NCI-H2227 treated with DMSO at 0.1 percent for 48 hours (cell line): ENCODE measurements at places on chromosomes 5 and 9.

DNA sequence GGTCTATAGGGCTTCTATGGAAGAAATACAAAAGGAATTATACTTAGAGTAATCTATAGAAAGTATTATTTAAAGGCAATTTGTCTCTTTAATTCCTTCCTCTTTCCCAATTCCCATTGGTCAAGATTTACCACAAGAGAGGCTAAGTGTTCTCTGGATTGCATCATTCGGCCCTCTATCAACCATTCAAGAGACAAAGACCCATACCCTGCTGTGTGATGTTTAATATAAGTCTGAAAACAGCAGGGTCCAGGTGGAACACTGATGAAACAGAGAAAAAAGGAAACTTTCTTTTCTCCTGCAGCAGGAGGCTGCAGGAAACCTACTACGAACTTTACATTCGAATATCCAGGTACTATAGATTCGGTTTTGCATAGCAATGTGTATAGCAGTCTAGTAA lies 323.4 kb downstream of the CHSY3 start:
- no peak for DNase-seq

DNA sequence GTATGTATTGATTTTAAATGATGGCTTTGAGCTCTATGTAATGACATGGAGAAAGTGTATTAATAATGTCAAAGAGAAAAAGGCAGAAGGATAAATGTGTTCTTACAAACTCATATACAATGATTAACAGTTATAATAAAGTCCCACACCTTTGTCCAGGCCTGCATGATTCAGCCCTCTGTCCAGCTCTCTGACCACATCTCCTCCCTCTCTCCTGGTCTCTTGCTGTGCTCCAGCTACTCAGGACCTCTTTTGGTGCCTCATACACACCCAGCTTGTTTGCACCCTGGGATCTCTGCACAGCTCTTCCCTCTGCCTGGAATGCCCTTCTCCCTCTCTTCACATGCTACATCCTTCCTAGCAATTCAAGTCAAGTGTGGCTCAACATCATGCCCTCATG lies 37.5 kb upstream of the DMRT1 start:
- DNase-seq: no peak

DNA sequence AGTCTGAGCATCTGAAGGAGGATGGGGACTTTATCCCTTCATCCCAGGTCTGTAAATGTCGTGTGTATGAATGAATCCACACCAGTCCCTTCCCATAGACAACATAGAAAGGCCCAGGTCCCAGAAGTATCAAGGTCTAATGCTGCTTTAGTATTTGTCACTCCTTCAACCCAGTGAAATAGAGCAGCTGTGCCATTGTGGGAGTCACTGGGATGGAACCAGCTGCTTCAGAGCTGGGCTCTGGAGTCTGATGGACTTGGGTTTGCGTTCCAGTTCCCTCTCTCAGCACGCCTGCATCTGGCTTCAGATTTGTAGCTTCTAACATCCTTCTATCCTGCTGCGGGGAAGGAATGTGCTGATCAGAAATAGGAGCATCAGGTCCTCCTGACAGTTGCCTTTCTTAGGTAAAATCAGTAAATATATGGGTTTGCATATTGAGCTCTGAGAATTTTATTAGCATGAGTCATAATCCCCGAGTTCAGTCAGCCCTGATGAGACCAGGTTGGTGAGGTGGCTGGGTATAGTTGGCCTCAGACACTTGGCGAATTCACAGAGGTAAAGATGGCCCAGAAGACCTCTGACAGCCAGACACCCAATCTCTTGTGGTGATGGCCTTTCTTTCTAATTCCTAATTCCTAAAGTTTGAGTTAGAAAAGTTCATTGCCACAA lies 10.1 kb downstream of the ACO1 start:
- no peak for DNase-seq

DNA sequence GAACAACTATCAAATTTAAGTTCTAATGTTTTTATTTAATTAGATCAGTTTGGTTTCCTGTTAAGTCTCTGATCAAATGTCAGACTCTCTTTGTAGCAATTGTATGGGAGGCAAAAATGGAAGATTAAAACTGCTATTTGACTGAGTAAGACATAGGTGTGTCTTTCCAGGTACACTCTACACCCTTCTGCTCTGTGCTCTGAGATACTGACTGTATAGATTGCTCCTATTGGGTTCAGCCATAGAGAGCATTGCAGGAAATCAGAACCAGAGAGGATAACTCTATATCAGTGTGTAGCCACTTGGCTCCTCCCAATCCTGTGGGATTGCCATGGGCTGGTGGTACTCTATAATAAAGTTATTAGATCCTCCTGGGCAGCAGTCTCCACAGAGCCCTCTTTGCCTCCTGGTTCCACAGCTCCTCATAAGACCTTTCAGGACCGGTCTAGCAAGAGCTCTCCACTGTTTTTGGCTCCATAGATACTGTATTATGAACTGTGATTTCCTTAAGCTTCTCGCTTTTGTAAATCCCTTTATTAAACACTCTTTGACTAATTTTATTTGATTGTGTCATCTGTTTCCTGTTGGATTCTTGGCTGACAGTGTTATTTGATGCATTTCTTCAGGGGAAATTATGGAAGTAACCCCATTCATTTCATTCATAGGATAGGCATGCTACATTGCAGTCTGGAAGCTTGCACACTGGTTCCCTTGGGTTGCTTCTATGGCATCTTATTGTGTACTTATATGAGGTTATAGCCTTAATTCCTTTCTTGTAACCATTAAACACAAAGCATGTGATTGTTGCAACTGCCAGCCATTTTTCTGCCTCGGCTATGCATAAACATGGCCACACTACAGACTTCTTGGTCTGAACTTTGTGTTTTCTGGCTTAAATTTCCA lies 115.6 kb downstream of the VCAN start:
- no peak for DNase-seq

GRCh38 chr5:34672196-34672595 lies 16.1 kb downstream of the RAI14 start:
- no peak for DNase-seq

GRCh38 chr5:2109566-2109965 lies 226.8 kb upstream of the IRX4 start:
- DNase-seq: no peak

GRCh38 chr9:129832982-129833381 lies 2.1 kb downstream of the C9orf78 start:
- DNase-seq: no peak

- DNase-seq: no peak
Observed at GRCh38 chr9:26746357-26747072, 146.1 kb downstream of the CAAP1 start.

DNA sequence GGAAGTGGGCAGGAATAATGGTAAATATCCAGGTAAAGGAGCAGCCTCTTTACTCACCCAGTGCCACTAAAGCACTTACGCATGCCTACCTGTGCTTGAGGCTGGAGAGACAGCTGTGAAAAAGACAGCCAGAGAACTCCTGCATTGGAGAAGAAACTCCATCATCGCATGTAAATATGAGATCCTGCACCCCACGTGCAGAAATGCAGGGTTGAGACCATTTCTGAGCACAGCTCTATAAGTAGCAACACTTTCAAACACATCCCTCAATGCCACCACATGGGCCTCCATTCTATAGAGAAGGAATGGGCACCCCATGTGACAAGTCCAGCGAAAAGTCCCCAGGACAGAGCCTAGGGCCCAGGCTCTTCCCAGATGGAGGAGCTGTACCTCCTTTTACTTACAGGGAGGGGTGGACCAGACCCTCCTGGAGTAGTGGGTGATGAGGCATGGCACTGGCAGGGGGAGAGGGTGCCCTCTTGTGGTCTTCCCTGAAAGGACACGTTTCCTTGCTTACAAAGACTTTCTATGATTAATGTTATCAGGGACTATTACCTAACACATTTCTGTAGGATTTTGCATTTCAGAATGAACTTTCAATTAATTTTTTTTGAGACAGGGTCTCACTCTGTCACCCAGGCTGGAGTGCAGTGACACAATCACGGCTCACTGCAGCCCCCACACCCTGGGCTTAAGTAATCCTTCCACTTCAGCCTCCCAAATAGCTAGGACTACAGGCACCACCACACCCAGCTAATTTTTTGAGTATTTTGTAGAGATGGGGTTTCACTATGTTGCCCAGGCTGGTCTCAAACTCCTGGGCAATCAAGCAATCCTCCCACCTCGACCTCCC lies 55.3 kb upstream of the IL17B start:
- peak; percentile 40 for DNase-seq

- DNase-seq: no peak
Observed at GRCh38 chr5:77846422-77847128, 70.4 kb upstream of the TBCA start.

DNA sequence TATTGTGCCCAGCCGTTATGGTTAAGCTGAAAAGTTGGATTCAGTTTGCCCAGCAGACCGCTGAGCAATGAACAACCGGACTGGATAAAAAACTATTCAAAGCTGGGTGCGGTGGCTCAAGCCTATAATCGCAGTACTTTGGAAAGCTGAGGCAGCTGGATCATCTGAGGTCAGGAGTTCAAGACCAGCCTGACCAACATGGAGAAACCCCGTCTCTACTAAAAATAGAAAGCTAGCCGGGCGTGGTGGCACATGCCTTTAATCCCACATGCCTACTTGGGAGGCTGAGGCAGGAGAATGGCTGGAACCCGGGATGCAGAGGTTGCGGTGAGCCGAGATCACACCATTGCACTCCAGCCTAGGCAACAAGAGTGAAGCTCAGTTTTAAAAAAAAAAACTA lies 318.4 kb downstream of the RAB3C start:
- DNase-seq: no peak

GRCh38 chr9:91489361-91489899 lies 65.8 kb upstream of the NFIL3 start:
- DNase-seq: peak; percentile 30

DNA sequence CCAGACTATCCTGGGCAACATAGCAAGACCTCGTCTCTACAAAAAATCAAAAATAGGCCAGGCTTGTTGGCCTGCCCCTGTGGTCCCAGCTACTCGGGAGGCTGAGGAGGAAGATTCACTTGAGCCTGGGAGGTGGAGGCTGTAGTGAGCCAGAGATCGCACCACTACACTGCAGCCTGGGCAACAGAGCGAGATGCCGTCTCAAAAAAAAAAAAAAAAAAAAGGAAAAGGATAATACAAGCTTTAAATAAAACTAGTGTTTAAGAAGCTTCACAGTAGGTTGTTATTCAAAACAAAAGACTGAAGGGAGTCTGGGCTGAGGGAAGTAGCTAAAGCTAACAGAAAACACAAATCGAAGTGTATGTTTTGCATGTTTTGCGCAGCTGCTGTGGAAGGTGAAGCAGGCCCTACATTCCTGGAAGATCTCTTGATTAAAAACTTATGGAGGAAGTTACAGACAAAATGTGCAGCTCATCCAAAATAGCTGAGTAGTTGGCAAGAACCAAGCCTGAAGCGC lies 581 bp upstream of the C9orf40 start:
- DNase-seq: no peak

GRCh38 chr5:101783241-101784013 lies 512.7 kb downstream of the SLCO4C1 start:
- DNase-seq: no peak

DNA sequence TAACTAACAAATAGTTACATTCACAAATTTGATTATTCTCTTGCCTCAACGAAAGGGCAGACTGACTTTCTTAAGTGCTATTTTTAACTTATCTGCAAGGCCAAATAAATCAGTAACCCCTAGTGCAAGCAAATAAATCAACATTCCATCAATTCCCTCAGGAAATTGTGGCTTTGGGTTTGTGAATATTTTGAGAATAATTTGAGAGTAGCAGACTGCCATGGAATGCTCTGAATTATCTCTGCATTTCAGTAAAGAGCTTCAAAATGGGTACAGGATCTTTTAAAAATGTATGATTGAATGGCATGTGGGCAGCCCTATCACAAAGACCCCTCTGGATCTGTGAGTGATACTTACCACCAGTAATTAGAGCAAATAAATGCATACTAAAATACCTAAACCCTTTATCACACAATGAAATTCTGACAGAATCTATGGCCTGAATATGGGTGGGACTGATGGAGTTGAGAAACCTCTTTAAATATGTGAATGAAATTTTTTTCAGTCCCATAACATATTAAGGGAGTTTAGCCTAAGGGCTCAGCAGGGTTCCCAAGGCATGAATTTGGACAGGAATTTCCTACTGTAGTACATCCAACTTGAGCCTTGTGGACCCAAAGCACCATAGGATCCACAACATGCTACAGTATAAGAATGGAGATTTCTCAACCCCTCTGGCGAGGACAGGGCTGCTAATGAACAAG lies 92.5 kb upstream of the ITGA2 start:
- DNase-seq: no peak

DNA sequence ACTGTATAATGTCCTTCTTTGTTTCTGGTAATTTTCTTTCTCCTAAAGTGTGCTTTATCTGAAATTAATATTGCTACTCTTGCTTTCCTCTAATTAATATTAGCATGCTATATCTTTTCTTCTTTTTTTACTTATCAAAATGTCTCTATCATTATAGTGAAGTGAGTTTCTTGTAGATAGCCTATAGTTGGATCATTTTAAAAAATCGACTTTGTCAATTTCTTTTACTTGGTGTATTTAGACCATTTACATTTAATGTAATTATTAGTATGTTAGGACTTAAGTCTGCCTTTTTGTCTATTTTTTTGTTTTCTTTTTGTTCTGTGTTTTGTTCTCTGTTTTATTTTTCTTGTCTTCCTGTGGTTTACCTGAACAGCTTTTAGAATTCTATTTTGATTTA lies 35.4 kb upstream of the RNF130 start:
- no peak for DNase-seq

GRCh38 chr9:119775410-119775809 lies 406.2 kb upstream of the BRINP1 start:
- DNase-seq: no peak

- no peak for DNase-seq
Observed at GRCh38 chr5:135729321-135729786, 105.1 kb upstream of the SLC25A48 start.

GRCh38 chr5:149117970-149118369 lies 23.3 kb upstream of the ABLIM3 start:
- no peak for DNase-seq

DNA sequence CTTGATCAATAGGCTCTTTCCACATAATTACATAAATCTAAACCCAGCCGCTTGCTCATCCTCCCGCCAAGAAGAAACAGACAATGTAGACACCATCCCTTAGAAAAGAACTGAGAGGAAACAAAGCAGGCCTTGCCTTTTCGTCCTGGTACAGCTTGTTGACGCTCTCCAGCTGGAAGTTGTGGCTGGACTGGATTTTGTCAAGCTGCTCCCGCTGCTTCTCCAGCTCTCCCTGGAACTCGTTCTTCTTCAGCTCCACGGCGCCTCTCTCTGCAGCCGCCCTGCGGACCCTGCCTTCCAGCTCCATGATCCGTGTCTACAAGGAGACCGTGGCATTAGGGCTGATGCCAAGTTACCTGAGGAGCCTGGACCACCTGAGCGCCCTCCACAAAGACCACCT lies 22.1 kb downstream of the GOLM1 start:
- DNase-seq: no peak

DNA sequence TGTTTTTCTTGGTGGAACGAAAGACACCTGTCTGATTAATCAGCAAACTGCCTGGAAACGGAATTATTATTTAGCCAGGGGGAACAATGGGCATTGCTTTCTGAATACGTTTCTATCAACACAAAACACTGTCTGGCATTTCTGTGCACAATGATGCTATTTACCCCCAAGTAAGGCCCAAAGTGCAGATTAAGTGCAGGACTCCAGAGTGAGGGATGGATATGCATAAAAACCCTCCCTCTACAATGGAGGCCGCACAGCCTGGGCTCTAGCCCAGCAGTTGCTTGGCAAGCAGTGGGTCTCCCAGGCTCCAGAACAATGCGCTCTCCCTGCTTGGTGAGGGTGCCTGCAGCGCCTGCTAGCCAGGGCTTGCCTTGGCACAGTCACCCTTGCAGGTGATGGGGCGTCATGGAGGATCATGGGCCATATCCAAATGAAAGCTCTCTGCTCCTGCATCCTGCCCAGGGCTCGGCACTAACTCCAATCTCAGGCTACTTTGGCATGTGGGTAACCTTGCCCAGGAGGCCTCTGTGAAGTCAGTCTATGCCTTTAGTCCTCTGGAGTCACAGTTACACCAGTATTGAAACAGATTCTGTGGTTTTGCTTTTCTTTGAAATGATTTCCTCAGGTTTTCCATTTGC lies 11.5 kb upstream of the SPATA24 start:
- DNase-seq: no peak
